ENCODE measurements at places on chromosomes 2 and 18.

DNA sequence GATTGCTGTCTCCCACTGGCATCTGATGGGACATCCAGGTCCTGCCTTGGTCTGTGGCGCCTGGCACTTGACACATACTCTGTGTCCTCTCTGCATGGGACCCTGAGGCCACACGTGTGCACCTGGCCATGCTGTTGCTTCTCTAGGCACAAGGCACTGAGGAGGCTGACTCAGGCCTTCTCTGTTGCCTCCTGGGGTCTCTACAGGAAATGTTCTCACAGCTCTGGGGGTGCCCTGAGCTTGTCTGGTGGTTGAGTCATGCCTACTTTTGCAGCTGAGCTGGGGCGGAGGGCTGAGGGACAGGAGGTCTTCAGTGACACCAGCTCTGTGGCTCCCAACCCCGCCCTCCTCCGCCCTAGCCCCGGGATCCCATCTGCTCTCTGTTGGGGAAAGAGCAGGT, 207.0 kb upstream of the HS6ST1 start:
- DNase-seq: no peak

DNA sequence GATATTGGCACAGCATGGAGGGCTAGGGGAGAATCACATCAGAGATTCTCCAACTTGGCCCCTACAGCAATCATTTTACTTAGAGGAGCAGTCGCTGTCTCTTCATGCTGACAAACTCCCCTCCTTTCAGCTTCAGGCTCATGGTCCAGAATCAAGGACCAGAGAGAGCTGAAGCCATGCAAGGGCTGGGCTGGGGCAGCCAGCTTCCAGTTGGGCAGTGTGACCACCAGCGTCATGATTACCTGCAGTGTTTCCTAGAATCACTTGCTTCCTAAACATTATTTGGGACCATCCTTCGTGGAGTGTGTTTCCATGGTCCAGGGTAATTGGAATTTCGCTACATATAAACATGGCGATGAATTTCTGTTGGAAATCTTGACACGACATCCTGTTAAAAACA, 54.4 kb downstream of the CAPN13 start:
- DNase-seq: no peak

DNA sequence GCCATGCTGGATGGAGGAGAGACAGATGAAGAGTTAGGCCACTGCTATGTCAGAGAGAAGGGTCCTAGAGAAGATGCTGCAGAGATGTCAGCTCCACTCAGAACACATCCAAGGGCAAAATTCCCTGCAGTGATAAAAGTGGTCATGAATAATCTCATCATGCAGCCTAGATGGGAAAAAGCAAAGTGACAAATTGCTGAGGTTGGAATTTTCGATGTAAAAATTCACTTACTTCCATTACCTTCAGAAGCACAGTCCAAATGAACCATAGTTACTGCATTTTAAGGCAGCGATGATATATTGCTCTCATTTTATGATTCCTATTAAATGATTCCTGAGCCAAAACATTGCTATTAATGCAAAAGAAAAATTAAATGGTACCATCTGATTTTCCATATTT, 16.4 kb downstream of the ANKRD29 start:
- DNase-seq: no peak

DNA sequence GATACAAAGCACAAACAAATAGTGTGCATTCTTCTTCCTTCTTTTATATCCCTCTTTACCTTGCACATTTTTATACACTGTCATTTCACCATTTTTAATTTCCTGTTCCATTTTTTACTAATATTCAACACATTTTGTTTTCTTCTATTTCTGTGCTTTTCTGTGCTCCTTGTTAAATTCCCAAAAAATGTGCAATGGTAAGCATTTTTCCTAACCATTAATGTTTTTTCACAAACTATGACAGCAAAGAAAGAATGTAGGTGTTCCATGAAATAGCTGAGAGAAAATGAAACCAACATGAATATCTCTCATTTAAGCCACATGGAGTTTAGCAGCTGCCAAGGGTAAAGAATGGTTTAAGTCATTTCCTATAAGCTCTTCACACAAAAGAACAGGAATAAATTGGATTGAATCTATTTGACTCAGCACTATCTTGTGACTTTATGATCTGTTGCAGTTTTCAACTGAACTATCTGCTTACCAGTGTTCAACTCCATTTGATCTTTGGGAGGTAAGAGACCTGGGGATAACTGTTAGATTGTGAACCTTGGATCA, 145.7 kb upstream of the CDH19 start:
- no peak for DNase-seq

DNA sequence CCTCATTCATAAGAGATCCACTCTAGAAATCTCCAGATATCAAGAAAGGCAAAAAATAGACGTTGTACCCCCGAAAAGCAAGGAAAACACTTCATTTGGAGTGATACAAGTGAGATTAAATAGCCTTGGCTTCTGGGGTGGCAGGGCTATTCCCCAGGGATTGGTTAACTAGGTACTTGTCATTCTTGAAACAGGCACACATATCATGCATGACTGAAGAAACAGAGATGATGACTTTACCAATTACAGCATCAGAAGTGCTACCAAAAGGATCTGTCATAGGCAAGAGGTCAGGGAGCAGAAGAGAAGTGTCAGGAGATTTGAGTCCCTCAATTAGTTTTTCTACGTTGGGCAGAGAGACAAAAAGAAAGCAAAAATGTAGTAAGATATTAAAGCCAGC, 45.2 kb upstream of the NFU1 start:
- peak; percentile 48 for DNase-seq

- DNase-seq: no peak
Observed at GRCh38 chr2:142944264-142944663, 66.8 kb downstream of the KYNU start.

- DNase-seq: no peak
Observed at GRCh38 chr18:74806073-74806472, 208.4 kb downstream of the ZNF407 start.

- DNase-seq: no peak
Observed at GRCh38 chr2:115160531-115161080, 718.2 kb downstream of the DPP10 start.

- no peak for DNase-seq
Observed at GRCh38 chr2:226893216-226893615, 57.4 kb downstream of the RHBDD1 start.

DNA sequence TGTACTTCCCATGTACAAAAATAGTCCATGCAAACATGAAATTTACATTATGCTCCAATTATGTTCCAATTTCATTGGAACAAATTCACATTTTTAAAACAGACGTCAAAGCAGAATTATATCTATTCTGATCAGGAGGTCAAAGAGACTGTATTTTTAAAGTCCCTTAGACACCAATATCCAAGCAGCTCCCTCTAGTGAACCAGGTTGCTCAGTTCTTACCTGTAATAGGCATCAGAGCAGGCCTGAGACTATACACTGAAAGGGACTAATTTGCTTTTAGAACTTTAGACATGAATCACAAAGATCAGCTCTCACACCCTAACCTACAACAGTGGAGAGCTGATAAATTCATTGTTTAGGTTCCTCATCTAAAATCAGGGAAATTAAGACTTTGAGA, 273.9 kb downstream of the MBD2 start:
- DNase-seq: no peak

DNA sequence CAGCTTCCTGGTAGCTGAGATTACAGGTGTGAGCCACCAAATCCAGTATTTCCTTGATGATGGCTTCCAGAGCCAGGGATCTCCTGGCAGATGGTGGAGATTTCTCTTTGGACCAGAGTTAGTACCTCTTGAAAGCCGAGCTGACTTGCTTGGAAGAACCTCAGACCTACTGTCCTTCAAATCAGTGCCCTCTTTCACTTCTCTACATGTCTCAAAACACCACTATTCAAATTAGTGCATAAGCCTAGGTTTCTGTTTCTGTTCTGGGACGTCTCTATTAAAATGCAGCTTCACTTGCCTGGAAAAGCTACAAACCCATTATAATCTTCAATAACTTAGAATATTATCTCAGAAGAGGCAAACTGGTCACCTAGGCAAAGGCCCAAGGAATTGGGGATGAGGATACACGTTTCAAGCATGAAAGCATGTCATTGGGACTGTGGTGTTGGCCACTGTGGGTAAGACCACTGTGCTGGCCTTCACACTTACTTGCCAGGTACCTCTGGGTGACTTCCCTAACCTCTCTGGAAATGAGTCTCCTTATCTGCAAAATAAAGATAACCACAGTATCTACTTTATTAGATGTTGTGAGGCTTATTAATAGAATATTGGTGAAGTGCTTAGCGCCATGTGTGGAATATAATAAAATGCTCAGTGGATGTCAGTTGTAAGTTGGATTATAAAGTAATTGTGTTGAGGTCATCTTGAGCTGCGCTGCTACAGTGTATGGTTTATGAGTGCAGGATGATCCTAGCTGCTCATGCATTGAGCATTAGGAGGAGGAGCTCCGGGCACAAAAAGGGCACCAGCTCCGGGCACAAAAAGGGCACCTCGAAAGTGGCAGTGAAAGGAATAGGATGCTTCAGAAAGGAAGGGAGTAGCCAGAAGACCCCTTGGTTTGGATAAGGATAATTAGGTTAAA, 84.5 kb downstream of the DOCK10 start:
- peak; percentile 81 for DNase-seq

DNA sequence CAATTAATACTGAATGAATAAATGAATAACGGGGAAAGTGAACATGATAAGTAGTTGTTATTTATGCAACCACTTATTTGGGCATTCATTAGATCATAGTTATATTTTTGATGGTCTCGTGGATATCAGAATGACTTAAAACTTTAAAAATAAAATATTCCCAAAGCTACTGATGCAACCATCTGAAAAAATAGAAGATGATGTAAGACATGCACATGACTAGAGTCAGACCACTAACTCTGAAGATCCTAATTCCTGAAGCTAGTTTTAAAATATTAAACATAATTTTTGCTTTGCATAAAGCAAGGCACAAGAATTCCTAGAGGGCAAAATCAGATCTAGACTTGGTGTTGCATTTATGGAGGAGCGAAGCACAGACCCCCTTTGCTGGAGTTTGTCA, 616.1 kb downstream of the IRS1 start:
- no peak for DNase-seq

GRCh38 chr2:108212671-108213070, 27.1 kb upstream of the SULT1C3 start:
- DNase-seq: no peak

- no peak for DNase-seq
Observed at GRCh38 chr2:24898122-24899109, 21.6 kb downstream of the ADCY3 start.

- DNase-seq: no peak
Observed at GRCh38 chr2:168277276-168277675, 29.9 kb upstream of the STK39 start.

- DNase-seq: no peak
Observed at GRCh38 chr2:240226672-240227537, 86.4 kb upstream of the OTOS start.

- no peak for DNase-seq
Observed at GRCh38 chr18:22827741-22828140, 105.4 kb upstream of the RBBP8 start.

DNA sequence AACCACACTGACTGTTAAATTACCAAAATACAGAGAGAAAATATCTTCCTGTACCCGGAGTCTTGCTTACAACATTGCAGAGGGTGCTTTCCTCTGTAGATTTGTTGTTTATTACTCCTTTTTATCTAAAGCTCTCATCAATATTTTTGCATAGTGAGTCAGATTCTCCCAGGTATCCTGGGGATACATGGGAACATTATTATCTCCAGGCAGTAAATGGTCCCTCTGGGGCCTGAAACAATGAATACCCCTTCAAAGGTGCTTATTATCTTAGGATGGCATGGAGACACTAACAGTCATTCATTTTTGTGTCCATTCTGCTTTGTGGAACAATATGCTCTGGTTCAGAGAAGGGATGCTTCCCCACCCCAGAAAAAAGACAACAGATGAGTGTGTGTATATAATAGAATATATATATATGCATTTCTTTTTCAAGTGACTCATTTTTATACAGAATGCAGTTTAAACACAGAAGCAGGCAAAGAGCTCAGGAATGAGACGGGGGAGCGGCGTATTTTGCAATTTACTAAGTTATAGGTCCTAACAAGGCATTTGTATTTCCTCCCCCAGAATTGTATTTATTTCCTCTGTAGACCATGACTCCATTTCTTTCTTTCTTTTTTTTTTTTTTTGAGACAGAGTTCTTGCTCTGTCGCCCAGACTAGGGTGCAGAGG, 424.8 kb upstream of the ZEB2 start:
- no peak for DNase-seq

DNA sequence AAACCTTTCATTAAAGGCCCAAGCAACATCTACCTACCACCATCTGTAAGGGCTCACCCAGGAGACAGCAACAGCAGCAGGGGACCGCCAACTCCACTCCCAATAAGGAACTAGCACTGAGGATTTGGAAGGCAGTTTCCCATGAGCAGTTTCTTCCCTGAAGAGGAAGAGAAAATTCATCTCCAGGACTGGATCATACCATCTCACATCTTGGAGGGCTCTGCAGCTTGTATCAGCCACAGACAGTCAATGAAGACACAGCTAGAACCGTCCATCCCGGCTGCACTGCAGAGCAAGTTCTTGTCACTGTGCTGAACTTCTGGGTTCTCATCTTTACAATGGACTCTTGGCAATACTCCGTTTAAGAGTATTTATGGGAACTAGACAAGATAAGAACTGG, 2.8 kb upstream of the GYPC start:
- DNase-seq: no peak

DNA sequence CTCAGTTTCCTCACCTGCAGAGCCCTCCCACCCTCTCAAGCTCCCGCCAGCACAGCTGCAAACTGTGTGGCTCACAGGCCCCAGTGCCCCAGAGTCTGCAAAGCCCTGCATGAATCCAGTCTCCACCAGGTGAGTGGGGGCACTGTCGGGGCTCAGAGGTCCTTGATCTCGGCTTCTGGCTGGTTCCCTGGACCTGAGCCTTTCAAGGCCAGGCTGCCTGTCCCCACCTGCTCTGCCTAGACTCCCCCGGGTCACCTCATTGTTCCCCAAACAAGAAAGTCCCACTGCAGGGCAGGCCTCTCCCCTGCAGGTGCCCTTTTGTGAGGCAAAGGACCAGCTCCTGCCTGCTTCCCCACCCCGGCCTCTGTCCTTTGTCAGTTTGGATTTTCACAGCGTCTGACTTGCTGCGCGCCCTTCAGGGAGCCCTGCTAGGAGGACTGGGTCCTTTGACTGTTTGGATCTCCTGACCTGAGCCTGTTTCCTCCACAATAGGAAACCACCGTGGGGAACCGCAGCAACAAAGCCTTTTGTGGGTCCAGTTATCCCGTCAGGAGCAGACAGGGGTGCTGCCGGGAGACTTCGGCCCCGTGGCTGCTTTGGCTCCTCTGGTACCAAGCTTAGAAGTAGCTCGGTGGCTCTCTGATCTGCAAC, 200.5 kb upstream of the HDAC4 start:
- no peak for DNase-seq

DNA sequence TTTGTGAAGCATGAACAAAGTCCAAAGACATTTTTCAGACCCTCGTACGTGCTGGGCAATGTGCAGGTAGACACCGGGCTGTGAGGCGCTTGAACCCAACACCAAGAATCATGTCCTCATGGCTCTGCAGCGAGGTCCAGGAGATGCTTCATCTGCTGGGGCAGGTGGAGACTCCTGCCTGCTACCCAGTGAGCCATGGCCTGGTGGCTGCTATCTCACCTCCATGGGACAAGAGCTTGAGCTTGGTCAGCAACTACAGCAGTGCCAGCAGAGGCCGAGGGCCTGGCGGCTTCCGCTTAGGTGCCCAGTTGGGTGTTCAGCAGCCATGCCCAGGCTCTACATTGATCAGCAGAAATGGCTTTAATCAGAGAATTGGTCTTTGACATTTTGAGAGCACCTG, 281.0 kb upstream of the HS6ST1 start:
- DNase-seq: no peak
